ENCODE measurements at places on chromosomes 3 and 15.
A peak's percentile ranks its signal among the peaks of the same experiment; 100 is the strongest.

DNA sequence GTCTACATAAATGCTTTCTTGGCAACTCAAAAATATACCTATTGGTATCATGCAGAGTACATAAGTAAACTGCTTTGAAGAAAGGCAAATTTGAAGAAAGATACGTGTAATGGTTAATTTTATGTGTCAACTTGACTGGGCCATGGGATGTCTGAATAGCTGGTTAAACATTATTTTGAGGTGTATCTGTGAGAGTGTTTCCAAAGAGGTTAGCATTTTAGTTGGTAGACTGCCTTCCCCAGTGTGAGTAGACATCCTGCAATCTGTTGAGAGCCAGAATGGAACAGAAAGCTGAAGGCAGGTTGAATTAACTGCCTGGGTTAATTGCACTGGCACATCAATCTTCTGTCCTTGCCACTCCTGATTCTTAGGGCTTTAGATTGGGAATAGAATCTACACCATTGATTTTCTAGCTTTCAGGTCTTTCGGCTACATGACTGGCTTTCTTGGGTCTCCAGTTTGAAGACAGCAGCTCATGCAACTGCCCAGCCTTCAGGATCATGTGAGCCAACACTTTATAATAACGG is 98.3 kb downstream of the CMSS1 start:
- DNase-seq: no peak

- no peak for DNase-seq
Observed at GRCh38 chr3:33181229-33181628, 37.4 kb downstream of the SUSD5 start.

GRCh38 chr15:78446551-78446950 is 8.5 kb downstream of the IREB2 start:
- no peak for DNase-seq

GRCh38 chr15:39668457-39668856 is 87.6 kb downstream of the THBS1 start:
- DNase-seq: no peak

- peak; percentile 84 for DNase-seq
Observed at GRCh38 chr3:39208463-39209055, 16.2 kb upstream of the XIRP1 start.

DNA sequence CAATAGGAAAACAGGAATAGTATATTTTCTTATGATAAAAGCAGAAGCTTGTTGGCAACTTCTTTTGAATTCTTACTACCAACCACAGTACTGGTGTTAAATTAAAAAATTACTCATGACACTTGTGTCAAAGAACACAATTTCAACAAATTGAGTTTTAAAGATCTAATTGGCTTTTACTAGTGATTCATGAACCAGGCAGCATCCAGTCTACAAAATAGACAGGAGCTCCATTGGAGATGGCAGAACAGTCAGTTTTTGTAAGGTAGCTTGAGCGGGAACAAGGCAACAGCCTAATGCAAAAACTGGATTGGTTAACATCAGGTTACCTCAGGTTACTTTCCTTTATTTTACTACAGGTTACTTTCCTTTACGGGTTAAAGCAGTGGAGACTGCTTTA is 181.3 kb upstream of the THBS1 start:
- no peak for DNase-seq

- DNase-seq: no peak
Observed at GRCh38 chr3:185150561-185150960, 2.3 kb downstream of the C3orf70 start.

- peak; percentile 75 for DNase-seq
Observed at GRCh38 chr3:98188545-98188944, 22.0 kb downstream of the OR5H15 start.

- DNase-seq: no peak
Observed at GRCh38 chr3:45639044-45639392, 44.5 kb downstream of the LIMD1 start.

DNA sequence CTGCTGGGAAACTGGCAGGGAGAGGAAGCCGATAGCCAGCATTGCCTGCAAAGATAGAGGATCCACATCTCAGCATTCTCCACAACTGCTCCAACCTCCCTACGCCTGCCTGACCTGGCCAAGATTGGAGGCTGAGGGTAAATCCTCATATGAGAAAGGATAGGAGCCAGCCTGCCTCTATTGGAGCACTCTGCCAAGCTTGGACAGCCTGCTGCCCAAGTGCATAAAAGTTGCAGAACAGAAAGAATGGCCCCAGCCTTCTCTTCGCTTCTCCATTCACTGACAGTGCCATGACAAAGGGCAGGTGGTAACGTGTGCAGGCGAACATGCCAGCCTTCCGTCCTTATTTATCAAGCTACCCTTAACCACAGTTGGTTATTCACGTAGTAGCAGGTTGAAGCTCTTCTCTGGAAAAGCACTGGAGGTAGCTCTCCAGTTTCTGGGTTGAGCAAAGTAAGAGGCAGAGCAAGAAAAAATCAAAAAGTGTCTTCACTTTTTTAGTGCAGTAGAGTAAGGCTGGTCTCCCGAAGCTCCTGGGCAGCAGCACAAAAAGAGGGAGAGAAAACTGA is 4.3 kb downstream of the BMF start:
- DNase-seq: no peak

DNA sequence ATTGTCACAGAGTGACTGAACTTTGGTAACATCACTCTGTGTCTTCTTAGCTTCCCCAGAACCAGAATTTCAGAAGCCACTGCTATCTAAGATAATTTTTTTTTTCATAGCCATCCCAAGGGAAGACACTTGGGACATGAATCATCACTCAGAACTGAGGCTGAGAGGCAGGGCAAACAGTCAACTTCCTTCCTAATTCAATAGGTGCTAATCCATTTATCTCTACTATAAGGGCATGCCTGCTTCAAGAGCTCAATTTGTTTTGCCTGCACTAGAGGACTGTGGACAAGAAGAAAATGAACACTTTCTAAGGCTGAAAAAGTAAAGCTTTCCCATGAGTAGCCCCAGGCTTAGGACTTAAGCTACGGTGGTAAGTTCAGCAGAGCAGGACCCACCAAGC is 56.7 kb upstream of the MYRIP start:
- no peak for DNase-seq

- DNase-seq: no peak
Observed at GRCh38 chr3:189353318-189353965, 181.7 kb downstream of the TPRG1 start.

- DNase-seq: no peak
Observed at GRCh38 chr3:71011565-71012287, 571.8 kb downstream of the FOXP1 start.

DNA sequence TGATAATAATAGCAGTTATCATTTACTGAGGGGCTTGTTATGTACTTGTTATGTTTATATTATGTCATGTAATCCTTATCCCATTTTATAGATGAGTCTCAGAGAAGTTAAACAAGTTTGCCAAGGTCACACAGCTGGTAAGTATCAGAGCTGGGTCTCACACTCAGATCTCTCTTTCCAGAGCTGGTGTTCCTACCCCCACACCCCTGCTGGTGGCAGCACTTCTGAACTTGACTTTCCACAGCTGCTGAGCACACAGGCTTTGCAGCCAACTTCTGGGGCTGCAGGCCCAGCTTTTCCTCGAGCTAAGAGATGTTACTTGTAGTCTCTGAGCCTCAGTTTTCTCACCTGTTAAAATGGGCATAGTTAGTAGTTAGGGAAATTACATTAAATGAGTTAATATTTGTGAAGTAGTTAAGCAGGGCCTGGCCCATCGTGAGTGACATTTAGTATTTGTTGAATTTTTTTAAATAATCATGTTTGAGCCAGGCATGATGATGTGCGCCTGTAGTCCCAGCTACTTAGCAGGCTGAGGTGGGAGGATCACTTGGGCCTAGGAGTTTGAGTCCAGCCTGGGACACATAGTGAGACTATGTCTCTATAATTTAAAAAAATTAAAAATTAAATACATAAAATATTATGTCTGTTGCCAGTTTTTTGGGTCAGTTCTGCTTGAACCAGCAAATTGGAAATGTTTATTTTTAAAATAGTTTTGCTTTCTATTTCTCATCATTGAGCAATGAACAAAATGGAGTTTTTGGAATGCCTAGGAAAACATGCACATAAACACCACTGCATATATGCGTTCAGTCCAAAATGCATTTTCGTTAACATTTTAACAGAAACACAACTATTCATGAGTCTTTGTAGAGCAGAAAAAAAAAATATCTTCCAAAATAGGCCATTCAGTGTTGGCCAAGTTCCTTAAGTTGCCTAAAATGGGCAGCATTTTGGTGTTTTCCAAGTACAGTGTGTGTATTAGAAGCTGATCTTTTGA is 87.3 kb downstream of the SMAD6 start:
- peak; percentile 75 for DNase-seq

- DNase-seq: no peak
Observed at GRCh38 chr3:187025656-187026316, 95.5 kb downstream of the ST6GAL1 start.

DNA sequence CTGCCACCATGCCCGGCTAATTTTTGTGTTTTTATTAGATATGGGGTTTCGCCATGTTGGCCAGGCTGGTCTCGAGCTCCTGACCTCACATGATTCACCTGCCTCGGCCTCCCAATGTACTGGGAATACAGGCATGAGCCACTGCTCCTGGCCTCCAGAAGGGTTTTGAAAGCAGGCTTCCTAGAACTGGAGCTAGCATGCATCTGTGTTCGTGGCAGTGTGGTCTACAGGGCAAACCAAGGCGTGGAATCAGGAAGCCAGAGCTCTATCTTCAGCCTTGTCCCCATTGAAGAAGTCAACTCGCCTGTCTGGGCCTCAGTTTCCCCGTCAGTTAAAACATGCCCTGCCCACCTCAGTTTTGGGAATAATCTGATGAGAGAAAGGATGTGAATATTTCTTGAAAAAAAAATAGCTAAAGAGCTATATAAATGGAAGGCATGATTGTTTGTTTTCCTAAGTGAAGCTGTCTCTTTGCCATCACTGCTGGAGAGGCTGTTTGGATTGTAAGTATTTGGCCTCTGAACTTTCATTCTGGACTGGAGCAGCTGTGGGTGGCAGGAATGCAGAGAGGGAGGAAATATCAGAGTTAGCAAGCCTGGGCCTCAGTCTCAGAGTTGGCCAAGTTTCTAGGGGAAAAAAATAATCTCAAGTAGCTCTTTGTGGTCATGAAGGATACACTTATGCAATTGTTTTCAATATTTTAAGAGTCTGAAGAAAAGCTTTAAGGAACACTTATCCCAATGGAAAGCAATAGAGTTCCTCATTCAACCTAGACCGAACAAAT is 36.5 kb upstream of the UACA start:
- DNase-seq: no peak

DNA sequence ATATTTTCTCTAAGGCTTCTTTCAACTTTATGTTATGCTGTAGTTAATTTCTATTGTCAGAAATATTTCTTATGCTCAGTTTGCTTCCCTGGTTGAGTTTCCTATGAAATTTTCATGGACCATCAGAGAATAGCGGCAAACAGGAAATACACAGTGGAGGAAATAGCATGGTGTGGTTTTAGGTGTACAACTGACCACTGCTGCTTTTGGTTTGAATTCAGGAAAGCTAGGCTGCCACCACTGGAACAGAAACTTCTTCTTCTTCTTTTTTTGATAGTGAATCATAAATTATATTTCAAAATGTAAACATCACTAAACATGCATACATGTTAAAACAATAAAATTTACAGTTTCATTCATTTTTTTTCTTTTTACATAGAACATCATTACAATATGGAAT is 316.6 kb upstream of the TGFBR2 start:
- no peak for DNase-seq

DNA sequence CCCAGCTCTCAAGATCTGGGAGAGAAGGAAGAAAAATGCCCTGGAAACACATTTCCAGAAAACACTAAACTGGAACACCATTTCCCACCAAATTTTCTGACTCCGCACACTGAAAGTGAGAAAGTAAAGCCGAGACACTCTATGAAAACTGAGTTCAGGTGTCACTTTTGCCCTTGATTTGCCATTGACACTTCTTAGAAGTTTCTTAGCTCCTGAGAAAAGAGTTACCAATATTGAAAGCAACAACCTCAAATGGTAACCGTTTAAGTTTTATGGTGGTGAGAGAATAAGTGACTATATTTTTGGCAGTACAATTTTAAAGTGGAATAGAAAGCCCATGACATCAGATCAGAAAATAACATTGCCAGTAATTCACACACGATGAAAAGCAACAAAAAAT is 39.0 kb downstream of the CD86 start:
- DNase-seq: no peak

- DNase-seq: no peak
Observed at GRCh38 chr3:188446014-188446413, 292.1 kb downstream of the LPP start.

Measured in GM23338 (cell line).